ENCODE measurements at places on chromosomes 7 and 10. TPM values are rescaled to one million over a fixed set of nuclear protein-coding genes. Genes with fewer than 3 reads are reported as not detected.

Gene DGKB
- 2.6 TPM for total RNA-seq

Gene MOGAT3
- not detected for total RNA-seq

Gene RET
- total RNA-seq = 12.0 TPM

Gene FOXP2
- 25.8 TPM for total RNA-seq

Gene TBC1D12
- total RNA-seq = 18.4 TPM

Gene BET1
- total RNA-seq = 34.3 TPM

Gene SFRP4
- total RNA-seq = 49.5 TPM

Gene MRPL32
- 57.9 TPM for total RNA-seq

Gene DNAJC12
- 8.2 TPM for total RNA-seq
